ENCODE measurements at places on chromosomes 2 and 18.

- DNase-seq, result no peak
Observed at GRCh38 chr2:27208486-27209050, 3.3 kb upstream of the ATRAID start.

- DNase-seq, result peak; percentile 51
Observed at GRCh38 chr2:108583903-108584520, 49.7 kb downstream of the LIMS1 start.

DNA sequence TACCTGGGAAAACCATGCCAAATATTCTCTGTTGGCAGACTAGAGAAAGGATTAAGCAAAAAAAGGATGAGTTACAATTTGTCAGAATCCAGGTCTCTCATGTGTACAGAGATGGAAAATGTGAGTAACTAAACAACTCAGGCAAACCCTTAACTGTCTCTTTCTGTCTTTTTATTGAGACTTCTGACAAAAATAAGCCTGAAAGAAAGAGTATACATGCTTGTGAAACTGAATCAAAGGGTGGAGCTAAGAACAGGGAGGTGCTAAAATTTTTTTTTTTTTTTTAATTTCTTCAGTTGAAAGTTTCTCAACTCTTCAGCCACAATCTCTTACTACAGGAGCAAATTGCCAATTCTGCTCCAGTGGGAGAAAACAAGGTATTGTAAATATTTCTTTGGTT is at the start of gene SERPINB10:
Gene SERPINB10, plus strand, starts transcription at position 295 of the 400 bp plus-strand sequence. CDS start 7,553 bp downstream, outside the sequence.
- DNase-seq, result no peak

DNA sequence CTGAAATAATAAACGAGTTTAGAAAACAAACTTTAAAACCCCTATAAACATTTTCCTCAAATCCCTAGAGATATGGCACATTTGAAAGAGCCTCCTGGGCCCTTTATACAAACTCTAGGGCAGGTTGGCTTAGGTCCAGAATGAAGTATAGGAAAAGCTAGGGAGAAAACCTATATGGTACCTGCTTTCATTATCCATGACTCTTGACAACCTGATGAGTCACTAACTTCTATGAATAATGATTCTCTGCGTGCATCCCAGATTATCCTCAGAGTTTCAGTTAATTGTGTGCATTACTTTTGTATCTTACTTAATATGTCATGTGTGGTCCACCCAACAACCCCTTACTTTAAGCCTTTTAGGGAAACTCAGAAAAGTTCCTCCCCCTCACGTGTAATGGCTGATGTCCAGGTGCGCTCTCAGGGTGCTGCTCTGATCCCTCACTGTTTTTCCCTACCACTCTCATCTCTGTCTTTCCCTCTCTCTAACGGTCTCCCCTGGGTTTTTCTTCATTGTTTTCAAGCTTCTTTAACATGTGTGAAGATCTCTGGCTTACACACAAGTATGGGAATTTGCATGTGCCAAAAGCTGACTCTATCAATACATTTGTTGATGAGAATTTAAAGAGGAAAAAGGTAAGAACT is 78.5 kb downstream of the LRP1B start:
- DNase-seq, result no peak

GRCh38 chr2:218323526-218324472 is 31.5 kb upstream of the TMBIM1 start:
- no peak for DNase-seq

GRCh38 chr2:168611091-168611490 is 155.0 kb downstream of the CERS6 start:
- DNase-seq, result no peak

GRCh38 chr2:176001281-176001915 is 669 bp downstream of the LNPK start:
- DNase-seq, result peak; percentile 48

GRCh38 chr2:100246163-100247145 is 75.8 kb downstream of the LONRF2 start:
- no peak for DNase-seq

DNA sequence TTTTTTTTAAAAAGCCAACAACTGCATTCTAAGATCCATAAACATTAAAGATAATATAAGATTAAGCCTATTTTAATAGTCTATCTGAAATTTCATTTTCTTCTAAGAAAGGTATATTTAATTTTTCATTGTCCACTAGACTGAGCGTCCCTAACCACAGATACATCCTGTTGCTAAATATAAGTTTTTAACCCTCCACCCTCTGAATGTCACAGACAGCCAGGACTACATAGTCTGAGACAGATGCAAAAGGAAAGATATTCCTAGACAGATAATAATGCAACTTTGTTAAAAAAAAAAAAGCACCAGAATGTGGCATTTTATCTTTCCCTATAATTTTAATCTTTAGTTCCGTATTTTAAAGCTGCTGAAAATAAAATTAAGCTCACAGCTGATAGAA is 114.6 kb downstream of the ZEB2 start:
- DNase-seq, result no peak

DNA sequence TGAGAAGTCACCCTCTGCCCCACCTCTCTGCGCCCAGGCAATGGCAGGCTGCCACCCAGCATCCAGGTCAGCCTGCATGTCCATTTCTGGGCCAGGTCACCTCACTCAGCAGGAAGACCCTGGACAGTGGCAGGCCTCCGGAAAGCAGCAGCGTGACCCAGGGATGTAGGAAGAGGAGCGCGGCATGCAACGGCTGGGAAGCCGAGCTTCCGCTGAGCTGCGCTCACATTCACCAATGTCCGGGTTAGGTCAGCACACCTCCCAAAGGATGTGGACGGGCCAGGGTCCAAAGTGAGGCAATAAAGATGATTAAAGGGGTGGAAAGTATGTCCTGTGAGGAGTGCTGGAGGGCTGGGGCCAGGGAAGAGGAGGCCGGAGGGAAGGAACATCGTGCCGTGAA is 174.5 kb downstream of the CTIF start:
- no peak for DNase-seq

DNA sequence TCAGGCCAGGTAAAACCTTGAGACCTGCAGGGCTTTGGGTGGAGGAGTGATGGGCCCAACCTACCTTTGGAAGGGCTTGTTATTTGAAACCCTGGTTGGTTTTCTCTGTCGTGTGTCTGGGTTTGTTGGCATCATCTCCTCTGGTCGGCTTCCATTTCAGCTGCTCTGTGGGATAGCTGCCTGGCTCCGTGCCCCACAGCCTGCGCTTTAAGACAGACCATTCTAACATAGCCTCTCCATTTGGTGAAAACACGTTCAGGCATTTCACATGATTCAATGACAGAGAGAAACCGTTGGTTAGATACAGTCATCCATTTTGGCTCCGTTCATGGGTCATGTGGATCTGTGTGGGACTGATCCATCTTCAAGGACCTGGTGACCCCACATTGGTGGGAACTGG is 37.0 kb upstream of the LYPD6B start:
- DNase-seq, result no peak

DNA sequence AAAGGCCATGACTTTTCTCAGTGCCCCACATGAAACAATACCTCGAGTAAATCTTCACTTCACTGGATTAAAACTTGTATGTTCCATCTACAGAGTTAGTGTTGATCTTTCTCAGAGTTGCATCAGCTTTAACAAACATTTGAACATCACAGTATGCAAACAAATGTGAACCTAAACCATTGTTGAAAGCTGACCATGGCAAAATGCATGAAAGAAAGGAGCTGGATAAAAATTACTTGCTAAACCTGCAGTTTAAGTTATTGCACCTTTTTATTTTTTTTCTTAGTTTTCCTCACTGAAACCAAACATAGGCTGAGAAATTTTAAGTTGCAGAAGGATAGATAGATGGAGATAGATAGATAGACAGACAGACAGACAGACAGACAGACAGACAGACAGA is 107.2 kb upstream of the UGP2 start:
- no peak for DNase-seq

DNA sequence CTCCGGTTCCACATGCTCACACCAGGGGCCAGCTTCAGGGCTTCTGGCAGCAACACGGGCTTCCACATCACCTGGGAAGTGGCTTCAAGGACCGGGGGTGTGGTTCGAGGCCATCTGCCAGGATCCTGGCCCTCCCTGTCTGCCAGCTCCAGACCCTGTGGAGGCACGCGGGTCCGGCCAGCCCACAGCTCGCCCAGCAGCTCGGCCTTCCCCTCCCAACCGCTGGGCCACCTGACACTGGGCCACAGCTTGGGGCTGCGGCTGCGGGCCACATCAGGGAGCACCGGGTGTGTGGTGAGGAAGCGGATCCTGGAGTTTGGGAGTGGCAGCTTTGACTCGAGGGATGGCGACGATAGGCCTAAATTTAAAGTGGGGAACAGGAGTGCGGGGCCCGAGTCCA is 7.0 kb downstream of the C2orf81 start:
- DNase-seq, result no peak

DNA sequence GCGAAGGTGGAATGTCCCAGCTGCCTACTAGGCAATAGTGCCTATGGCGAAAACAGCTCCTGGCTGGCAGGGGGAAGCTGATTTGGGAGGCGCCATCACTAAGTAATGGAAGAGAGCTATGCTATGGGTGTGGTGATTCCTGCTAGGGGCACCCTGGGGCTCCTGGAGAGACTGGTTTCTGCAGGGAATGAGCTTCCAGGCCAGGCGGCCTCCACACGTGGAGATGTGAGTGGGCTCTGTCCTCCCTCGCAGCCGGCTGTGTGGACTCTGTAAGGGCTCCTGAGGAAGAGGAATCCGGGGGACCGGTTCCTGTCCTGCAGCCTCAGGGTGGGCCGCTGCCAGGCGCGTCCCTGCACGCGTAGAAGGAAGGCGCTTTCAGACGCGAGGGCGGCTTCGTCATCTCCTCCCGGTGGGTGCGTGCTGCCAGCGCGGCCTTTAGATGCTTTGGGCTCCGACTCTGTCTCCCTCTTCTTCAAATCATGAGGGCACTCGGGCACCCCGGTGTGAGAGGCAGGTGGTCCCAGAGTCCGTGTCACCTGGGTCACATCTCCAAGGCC is 55.5 kb upstream of the ANKRD62 start:
- peak; percentile 36 for DNase-seq

GRCh38 chr2:88666576-88666975 is 24.9 kb upstream of the RPIA start:
- DNase-seq, result no peak

GRCh38 chr2:142694282-142694681 is 183.2 kb upstream of the KYNU start:
- DNase-seq, result no peak

DNA sequence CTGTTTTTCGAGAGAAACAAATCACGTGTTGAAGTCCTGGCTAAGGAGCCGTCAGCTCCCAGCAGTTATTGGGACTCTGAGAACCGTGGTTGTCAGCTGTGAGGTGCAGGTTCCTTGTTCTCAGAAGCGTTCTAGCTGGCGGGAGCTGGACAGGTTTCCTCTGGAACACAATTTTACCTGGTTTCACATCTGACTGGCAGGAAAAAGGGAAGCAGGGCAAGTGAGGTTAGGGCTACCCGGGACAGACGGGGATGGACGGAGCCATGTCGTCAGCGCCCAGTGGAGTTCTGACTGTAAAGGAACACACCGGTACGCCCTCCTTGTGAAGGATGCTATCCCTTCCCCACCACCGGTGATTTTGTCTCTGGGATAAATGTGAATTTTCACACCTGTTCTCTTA is 26.1 kb downstream of the ITGB1BP1 start:
- DNase-seq, result no peak

GRCh38 chr2:117335967-117336366 is 478.5 kb upstream of the DDX18 start:
- no peak for DNase-seq

- DNase-seq, result no peak
Observed at GRCh38 chr2:68974946-68975665, 670 bp downstream of the GKN1 start.

Measured in activated CD4-positive, alpha-beta T cell treated with anti-CD3 and anti-CD28 coated beads for 4 hours (primary cell).